NCI-H1436 treated with DMSO at 0.1 percent for 48 hours (cell line): ENCODE measurements at places on chromosomes 2 and 18.

DNA sequence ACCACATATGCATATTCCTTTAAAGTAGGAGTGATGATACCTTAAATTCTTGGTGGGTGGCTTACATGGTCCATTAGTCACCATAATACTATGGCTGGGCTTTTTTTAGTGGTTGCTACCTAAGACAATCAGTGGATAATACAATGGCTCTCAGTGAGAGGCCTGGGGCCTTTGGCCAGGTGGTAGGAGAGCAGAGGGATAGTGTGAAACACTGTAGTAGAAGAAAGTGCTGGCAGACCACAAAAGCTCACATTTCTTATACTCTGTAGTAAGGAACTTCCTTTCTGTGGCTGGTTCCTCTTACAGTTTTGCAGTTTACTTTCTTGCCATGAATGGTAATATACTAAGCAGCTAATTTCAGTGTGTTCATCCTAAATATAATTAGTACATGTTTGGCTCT lies 583.5 kb downstream of the XIRP2 start:
- no peak for DNase-seq

- no peak for DNase-seq
These were observed 2.1 kb downstream of the KIDINS220 start for GRCh38 chr2:8835279-8835678.

DNA sequence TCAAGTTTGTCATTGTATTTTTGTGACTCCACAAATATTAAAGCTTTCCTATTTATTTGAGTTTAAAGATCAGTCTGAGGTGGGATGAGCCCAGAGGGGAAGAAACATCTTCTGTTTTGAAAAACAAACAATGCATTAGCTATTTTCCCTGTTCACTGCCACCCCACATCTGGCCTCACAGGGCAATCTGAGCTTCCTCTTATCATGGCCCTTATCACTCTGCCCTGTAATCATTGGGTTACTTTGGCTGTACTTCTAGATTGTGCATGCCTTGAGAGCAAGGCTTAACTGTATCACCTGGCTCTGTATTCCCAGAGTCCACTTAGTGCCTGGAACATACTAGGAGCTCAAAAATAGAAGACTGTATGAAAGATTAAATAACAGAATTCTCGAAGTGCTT lies 241.6 kb upstream of the NT5C1B start:
- DNase-seq, result no peak

DNA sequence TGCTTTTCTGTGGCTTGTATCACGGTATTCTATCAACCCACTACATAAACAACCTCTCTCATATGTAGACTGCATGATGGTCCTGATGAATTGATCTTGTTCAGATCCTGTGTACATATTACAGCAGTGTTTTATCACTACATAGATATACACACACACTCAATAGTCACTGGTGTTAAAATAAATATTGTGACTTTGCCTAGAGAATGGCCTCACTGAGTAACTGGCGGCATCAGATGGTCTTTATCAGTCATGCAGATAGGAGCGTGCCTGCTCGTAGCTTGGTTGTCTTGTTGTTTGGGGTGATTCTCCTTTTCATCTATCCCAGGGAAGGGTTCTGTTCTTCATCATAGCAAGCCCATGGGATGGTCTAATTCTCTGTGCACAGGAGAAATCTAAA lies 18.4 kb upstream of the CTAGE1 start:
- DNase-seq, result no peak

DNA sequence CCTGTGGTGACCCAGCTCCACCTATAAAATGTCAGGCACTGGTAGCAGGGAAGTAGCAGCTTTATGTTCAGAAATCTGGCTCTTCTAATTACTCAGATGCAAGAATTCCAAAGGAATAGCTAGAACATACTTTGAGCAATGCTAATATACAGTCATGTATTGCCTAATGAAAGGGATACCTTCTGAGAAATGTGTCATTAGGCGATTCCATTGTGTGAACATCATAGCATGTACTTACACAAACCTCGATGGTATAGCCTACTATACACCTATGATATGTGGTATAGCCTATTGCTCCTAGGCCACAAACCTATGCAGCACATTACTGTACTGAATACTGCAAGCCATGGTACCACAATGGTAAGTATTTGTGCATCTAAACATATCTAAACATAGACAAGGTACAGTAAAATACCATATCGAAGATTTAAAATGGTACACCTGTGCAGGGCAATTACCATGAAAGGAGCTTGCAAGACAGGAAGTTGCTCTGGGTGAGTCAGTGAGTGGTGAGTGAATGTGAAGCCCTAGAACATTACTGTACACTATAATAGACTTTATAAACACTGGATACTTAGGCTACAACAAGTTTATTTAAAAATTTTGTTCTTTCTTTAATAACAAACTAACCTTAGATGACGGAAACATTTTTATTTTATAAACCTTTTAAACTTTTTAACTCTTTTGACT lies 50.3 kb upstream of the ETAA1 start:
- no peak for DNase-seq

DNA sequence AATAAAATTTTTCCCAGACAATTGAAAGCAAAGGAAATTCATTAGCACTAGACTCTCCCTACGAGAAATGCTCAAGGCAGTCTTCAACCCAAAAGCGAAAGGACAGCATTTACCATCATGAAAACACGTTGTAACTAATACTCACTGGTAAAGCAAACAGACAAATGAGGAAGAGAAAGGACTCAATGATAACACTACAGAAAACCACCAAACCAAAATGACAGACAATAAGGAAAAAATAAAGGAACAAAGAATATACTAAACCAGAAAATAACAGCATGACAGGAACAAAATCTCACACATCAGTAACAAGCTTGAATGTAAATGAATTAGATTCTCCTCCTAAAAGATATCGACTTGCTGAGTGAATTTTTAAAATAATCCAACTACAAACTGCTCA lies 190.7 kb downstream of the NOL4 start:
- no peak for DNase-seq

DNA sequence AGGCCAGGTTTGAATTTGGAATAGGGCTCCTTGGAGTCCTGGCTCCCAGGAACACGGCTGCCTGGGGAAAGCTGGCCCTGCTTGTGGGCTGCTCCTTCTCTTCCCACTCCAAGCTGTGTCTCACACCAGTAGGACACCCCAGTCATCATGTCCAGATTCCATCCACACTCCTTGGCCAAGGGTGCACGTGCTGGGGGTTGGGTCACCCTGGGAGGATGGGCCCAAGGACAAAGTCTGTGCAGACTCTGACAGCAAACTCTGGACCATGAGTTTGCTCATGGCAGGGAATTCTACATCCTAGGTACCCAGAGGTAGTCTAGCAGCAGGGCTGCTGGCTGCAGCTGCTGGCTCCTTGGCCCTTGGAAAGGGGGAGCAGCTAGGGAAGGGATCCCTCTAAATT lies 102.4 kb upstream of the EPAS1 start:
- DNase-seq, result no peak

- DNase-seq, result no peak
These were observed 284.7 kb downstream of the IRS1 start for GRCh38 chr2:226514895-226515294.

DNA sequence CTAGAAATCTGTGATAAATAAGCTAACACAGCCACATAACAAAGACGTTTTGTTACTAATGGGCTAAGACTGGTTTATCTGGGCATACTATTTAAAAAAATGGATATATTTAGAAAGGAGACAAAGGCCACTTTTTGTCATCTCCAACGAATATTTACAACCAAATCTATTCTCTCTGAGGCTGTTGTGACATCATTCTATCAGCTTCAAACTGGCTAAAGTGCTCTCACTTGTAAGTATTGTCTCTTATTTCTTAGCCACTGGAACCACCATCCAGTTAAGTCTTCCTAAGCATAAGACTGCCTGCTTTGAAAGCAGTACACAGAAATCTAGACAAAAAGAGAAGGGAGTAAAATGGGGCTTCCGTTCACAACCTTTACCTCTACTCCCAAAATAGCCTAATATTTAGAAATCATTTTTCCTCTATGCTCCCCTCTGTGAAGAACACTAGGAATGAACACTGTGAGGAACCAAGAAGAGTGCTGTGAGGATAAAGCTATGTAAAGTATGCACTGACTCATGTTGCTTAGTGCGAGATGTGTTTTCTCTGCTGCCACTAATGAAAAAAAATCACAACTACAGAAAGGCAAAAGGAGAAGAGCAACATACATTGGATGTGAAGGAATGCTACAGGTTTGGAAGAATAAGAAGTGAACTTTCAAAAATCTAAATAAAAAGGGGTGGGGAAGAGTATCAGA lies 264.1 kb downstream of the EXOC6B start:
- no peak for DNase-seq

DNA sequence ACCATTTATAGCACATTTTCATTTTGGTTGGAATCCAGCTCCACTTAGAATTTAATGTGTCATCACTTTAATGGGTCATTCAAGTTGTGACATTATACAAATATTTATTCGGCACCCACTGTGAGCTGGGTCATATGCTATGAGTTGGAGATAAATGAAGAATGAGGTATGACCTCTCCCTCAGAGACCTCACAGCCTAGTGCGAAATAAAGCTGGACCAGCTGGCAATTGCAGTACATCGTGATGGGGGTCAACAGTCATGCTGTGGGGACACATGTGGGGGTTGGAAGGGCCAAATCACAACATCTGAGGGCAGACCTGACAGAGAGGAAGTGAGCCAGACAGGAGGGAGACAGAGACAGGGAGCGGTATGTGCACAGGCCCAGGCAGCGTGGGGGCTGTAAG lies 175.4 kb downstream of the MAIP1 start:
- DNase-seq, result no peak

GRCh38 chr2:27049422-27050280 lies 1.8 kb upstream of the AGBL5 start:
- DNase-seq, result no peak

DNA sequence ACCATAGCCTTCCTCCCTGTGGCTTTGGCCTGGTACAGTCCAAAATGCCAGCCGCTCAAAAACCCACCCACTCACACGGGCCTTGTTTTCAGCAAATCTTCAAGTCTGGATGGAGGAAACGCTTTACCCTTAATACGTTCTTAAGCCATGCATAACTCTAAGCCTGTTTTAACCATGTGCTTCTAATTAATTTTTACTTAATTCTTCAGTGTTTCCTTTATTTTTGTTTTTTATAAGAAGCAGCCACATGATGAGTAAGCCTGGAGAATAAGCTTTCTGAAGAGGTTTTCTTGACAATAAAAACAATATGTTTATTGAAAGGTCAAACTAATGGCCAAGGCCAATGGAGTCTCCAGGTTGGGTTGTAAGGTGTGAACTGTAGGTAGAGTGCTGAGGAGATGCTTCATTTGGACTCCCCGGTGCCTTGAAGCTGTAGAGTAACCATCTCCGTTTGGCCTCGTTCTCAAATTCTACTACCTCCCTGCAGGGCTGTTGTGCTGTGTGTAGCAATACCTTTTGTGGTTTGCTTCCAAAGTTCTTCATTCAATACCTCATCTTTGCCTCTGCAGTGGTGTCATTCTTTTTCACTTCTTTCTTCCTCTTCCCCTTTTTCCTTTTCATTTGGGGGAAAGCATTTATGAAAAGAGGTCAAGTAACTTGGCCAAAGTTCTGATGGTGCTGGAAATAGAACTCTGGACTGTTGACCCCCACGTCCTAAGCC lies 113.7 kb downstream of the PRKCE start:
- no peak for DNase-seq

GRCh38 chr18:68431111-68431921 lies 283.6 kb downstream of the TMX3 start:
- DNase-seq, result no peak

- no peak for DNase-seq
These were observed 1.6 kb downstream of the KLHL14 start for GRCh38 chr18:32771169-32771751.

- no peak for DNase-seq
These were observed 85.6 kb upstream of the ST3GAL5 start for GRCh38 chr2:85974390-85974789.

GRCh38 chr2:3527886-3528785 lies 8.8 kb upstream of the ADI1 start:
- no peak for DNase-seq

- no peak for DNase-seq
These were observed 2.7 kb upstream of the ERFE start for GRCh38 chr2:238155761-238156694.

- DNase-seq, result no peak
These were observed 84.1 kb downstream of the CTIF start for GRCh38 chr18:48622911-48623431.

- no peak for DNase-seq
These were observed 2.1 kb upstream of the TCF7L1 start for GRCh38 chr2:85131116-85131515.

DNA sequence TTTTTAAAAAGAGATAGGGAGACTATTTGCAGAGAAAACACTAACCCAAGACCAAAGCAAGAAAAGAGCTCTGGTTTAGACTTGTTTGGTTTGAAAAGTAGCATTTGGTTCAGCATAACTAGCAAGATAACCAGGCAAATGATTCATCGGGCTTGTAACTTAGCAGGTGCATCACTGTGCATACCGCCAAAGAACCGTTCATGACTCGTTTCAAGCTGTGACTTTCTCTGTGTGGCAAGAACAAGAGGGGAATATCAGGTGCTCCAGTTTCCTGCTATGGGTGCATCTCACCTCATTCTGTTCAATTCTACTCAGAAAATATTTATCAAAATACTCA lies 244.9 kb downstream of the ETAA1 start:
- no peak for DNase-seq

DNA sequence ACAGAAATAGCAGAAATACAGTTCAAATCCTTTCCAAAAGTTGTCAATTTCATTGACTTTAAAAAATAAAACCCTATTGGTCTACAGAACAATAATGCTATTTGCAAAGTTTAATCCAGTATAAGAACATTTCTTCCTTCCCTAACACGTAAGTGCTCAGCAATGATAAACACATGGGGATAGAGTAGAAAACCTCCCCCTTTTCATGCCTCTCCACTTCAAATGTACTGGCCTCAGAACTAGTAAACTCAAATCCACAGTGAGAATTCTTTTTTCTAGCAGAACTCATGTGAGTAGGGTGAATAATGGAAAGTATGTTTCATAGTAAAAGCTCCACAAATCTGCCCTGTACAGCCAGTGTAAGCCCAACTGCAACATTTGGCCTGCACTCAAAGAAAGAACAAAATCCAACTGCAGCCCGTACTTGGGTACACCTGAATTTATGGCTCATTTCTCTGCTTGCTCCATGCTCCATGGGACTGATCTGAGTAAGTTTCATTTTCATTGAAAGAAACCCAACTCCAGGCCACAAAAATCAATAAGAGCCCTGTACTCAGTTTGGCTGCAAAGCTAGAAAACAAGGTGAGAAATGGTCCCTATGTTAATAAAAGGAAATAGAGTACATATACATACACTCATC lies 115.0 kb upstream of the RMDN2 start:
- DNase-seq, result no peak

GRCh38 chr2:119249855-119250717 lies 26.5 kb downstream of the STEAP3 start:
- DNase-seq, result no peak

DNA sequence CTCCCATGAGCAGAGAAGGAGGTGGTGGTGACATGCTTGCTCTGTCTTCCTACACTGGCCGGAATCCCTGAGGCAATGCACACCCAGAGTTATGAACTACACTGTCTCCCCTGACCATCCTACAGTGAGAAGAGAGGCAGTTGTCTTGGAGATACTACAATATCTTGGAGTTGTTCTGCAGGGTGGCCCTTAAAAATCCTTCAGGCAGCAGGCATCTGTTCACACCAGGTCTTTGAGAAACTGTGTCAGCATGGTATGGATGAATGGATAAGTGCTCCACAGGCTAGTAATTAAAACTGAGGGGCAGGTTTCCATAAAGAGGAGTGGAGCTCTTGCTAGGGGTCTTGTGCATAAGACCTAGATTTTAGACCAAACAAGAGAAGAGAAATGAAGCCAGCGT lies 223.7 kb upstream of the COPS8 start:
- DNase-seq, result no peak

GRCh38 chr2:142058149-142058548 lies 72.7 kb downstream of the LRP1B start:
- no peak for DNase-seq

- DNase-seq, result no peak
These were observed 126.1 kb downstream of the PHLPP1 start for GRCh38 chr18:62841405-62841804.
